ENCODE measurements at places on chromosomes 1 and 21.
A peak's percentile ranks its signal among the peaks of the same experiment; 100 is the strongest.

GRCh38 chr21:34649400-34649799 is 19.4 kb upstream of the CLIC6 start:
- no peak for DNase-seq

- DNase-seq = no peak
These were observed 641.8 kb downstream of the MATN1 start for GRCh38 chr1:30081379-30082102.

GRCh38 chr1:84089867-84090266 is 54.2 kb upstream of the PRKACB start:
- DNase-seq = no peak

DNA sequence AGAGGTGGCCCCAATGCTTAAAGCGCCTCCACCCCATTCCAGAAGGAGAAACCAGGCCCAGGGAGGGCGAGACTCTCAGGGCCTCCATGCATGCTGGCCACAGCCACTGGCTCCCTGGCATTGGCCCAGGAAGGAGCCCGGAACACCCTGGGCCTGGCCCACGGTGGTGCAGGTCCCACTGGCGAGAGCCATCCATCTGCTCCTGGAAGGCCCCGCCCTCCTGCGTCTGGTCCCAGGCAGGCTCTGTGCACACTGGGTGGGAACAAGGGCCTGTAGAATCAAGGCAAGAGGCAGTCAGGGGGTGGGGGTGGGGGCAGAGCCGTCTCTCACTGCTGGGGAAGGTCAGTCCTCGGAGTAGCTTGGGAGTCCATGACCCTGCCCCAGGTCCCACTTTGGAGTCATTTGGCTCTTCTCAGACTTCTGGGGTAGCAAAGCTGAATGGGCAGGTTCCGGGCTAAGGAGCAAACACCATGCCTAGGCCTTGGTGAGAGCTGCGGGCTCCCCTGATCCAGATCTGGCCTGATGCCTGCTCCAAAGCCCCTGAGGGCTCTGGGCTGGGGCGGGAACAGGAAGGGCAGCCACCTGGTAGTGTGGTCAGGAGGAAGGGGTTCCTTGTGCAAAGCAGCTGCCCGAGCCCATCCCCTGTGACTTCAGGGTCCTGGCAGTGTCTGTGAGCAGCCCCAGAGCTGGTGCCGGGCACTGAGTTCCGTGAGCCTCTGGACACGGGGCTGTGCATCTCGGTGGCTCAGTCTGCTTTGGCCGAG is 107.0 kb upstream of the ARHGEF16 start:
- DNase-seq = no peak

DNA sequence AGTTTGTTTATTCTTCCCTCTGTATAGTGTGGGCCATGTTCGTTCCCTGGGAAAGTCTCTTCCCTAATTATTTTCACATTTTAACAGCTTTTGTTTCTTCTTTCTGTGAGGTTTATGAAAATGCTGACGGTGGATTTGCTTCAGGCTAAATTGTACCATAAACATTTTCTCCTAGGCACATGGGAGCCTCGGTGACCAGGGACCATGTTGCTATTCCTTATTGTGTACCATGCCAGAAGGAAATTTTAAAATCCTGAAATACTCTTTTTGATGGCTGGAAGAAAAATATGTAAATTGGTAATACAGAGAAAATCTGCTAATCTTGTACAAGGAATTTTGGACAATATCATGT is 230.1 kb upstream of the JUN start:
- DNase-seq = no peak

GRCh38 chr1:91940496-91940895 is 8.7 kb upstream of the BRDT start:
- no peak for DNase-seq

DNA sequence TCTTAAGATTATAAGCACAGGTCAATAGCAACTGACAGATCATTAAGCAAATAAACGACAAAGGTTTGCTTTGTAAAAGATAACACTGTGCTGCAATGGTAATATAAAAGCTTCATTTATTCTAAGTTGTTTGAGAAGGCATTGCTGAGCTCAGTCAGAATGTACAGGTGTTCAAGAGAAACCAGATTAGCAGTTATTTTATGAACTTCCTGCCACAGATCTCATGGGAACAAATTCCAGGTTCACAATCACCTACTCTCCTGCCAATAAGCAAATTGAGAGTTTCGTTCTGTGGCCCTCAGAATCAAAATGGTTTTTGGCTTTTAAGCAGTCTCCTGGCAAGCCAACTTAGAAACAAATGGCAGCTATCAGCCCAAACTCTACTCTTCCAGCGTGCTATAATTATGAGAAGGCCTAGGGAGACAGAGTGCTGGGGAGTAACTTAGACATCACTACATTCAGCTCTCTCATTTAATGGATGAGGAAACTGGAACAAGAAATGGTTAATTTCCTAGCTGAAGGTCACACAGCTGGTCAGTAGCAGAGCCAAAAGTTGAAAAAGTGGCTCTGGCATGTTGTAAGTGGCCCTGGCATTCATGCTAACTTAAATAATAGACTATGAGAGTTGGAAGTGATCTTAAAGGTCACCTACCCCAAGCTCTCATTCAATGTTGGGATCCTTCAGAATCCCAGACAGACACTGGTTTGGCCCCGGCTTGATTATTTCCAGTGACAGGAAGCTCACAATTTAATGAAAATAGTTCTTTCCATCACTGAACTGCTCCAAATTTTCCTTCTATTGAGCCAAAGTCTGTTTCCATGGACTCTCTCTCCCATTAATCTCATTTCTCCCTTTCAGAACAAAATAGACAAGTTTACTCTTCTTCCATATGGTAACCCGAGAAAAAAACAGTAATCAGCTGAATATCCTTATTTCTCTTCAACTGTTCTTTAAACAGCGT is 82.6 kb upstream of the EDEM3 start:
- DNase-seq = no peak

GRCh38 chr1:230930986-230931385 is 47.7 kb downstream of the TTC13 start:
- DNase-seq = no peak

DNA sequence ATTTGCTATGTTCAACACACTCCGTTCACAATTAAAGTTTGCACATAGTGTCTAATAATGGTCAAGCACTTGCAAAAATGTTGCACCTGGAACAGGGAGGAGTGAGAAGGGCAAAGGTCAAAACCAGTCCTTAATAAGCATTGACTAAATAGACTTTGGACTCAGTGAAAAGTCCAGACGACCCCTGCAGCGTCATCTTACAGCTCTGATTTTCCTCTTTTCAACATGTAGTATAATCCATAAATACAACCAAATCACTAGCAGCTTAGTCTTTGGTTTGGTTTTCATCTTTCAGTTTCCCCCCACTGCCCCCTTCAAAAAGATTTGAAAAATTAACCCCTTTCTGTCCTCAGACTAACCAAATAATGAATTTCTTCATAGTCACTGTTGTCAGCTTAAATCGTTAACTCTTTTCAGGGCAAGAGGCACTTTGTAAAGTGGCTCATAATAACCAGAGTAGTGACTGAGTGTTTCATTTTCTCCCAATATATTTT is 290.3 kb downstream of the PTPRC start:
- no peak for DNase-seq

GRCh38 chr1:32929366-32929765 is 28.2 kb upstream of the TMEM54 start:
- DNase-seq = no peak

DNA sequence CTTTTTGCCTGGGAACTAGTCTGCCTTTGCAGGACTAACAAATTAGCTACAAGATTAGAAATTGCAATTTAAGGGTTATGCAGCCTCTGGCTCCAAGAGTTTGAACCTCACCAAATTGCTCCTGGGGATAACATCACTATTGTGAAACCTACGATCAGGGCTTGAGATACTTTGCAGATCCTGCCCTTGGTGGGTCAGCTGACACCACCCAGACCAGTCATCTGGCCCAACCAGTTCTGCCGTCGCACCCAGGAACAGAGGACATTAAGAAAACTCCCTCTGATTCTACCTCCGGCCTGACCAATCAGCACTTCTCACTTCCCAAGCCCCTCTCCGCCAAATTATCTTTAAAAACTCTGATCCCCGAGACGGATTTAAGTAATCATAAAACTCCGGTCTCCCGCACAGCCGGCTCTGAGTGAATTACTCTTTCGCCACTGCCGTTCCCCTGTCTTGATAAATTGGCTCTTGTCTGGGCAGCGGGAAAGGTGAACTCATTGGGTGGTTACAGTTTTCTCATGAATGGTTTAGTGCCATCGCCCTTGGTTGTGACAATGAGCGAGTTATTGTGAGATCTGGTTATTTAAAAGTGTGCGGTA is 32.9 kb upstream of the B3GALT5 start:
- no peak for DNase-seq

GRCh38 chr1:47940326-47940725 is 56.9 kb downstream of the TRABD2B start:
- DNase-seq = no peak

GRCh38 chr1:45306319-45306718 is 20.4 kb upstream of the HPDL start:
- peak; percentile 54 for DNase-seq

DNA sequence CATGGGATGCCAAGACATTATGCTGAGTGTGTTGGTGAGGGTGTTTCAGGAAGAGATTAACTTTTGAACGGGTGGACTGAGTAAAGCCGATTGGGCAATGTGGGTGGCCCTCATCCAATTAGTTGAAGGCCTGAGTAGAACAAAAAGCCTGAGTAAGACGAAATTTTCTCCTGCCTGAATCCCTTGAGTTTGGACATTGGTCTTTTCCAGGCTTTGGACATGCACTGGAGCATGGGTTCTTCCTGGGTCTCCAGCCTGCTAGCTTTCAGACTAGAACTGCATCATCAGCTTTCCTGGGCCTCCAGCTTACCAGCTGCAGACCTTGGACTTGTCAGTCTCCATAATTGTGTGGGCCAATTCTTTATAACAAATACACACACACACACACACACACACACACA is 63.6 kb downstream of the NIBAN1 start:
- no peak for DNase-seq

DNA sequence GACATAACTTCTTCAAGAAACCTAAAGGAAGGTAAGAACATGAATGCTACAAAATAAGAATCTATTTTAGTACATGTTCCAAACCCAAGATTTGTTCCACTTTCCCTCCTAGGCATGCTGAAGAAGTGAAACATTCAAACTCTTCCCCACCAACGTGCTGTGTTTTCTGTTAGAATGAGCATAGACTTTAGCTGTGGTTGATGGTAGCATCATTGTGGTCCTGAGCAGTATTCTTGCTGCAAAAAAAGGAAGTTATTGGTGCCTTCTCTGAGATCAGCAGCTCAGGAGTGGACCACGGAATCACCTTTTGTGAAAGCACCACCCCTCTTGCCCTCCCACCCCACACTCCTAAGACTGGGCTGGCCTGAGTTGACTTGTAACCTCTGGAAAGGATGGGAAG is 100.4 kb upstream of the POGK start:
- no peak for DNase-seq

DNA sequence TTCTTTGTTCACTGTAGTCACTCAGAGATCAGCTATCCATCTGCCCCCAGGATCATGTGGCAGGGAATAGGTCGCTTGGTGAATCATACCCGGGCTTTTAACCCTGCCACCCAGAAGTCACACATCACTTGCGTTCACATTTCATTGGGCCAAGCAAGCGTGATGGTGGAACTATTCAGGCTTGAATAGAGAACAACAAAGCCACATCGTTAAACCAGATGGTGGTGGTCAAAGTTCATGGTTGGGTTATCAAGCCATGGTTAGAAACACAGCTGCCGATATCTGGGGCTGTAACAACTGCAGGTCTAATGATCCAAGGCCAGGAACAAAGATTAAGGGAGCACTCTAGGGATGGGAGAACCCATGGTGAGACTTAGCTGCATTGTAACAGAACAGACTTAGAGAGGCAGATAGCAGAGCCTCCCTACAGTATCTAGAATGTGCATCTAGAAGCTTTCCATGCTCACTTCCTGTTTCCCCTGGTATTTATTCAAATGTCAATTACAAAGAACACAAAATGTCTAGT is 40.0 kb upstream of the PTPRC start:
- DNase-seq = peak; percentile 29

DNA sequence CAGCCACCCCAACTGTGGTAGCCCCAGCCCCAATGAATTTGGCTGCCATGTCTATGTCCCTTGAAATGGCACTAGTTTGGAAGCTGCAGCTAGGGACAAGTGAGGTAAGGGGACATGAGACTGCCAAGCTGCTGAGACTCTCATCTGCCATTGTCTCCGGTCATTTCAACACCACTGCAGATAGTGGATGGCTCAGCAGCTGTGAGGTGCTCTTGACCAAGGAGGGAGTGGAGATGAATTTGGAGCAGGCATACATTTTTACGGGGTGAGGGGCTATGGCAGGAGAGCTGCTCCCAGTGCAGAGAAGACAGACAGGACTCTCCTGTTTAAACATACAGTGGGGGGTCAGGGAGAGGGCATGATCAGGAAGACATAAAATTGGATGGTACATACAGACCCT is 315.5 kb upstream of the CAMK1G start:
- DNase-seq = no peak

DNA sequence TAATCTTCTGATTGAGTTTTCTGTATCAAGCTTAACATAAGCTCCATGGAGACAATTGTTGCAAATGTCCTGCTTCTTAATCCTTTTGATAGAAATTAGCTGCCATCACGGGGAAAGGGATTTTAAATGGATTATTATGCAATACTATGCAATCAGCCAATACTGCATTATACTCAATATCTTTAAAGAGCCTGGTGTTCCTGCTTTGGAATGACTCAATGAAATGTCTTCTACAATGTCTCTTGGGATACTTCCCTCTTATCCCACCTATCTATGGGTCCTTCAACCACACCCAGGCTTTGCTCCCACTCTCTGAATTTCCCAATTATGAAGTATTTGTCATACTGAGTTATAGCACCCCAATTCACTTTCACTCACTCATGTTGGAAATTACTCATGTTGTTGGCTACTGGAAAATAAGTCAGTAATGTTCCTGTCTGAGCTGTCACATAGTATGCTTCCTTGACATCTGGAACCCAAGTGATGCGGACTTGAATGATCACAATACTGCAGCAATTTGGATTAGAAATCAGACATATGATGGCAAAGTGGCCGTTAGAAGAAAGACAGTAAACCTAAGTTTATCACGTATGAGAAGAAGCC is 85.0 kb downstream of the TPR start:
- DNase-seq = no peak

GRCh38 chr21:25878344-25878743 is 143.6 kb downstream of the GABPA start:
- DNase-seq = no peak

GRCh38 chr1:7893529-7894180 is 40.8 kb upstream of the UTS2 start:
- DNase-seq = no peak

- DNase-seq = no peak
These were observed 96.6 kb downstream of the ZFYVE9 start for GRCh38 chr1:52238474-52238873.
